Cardiac septum (tissue), 1 donor: ENCODE measurements at places on chromosomes 16 and 17.

DNA sequence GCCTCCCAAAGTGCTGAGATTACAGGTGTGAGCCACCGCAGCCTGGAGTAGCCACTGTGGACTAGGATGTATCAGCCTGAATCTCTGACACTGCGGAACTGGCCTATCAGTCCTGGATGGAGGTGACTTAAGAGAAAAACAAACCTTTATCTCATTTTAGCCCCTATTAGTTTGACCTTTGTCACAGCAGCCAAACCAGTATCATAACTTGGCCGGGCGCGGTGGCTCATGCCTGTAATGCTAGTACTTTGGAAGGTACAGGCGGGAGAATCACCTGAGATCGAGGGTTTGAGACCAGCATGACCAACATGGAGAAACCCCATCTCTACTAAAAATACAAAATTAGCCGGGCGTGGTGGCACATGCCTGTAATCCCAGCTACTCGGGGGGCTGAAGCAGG is 51.8 kb upstream of the USP7 start:
- DNase-seq = no peak

DNA sequence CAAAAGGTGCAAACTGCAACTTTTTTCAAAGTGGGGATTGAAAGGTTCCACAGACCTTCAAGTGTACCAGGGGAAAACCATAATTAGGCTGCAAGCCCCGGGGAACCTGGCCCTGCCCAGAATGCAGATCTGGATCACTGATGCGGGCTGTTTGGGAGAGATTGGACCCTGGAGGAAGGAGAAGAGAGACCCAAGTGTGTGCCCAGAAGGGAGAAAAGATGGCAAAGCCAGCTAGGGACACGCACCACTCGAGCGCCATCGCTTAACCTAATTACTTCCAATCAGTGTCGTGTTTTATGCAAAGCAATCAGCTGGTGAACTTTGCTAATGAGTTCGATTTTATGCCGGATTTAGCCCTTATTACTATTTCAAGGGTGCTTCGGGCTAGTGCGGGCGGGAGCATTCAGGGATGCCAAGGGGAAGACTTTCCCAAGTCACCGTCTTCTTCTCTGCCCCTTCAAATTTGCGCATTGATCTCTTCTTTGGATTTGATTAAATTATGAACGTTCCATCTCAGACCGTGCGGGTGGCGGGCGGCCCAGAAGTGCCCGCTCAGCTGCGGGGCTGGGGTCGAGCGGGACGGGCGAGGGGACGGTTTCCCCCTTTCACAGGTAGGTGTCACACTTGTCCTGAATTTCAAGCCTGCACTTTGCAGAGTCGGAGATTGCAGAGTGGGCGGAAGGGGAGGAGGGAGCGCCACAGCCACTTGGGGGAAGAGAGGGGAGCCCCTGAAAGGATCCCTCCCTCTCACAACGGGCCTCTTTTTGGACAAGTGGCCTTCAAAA is 4.0 kb downstream of the IRX5 start:
- no peak for DNase-seq

DNA sequence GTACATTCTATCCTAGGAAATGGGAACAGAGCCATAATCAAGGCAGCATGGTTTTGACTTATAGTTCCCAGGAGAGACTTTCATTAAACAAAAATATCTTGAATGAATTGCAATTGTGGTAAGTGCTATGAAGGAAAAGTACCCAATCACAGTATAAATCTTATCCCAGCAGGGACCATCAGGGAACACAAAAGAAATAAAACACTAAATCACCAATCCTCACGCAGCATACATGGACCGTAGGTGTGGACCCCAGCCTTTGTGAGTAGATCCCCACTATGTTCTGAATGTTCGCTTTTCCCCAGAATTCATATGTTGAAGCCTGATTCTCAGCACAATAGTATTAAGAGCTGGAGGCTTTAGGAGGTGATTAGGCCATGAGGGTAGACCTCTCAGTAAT is 925.0 kb upstream of the RBFOX1 start:
- DNase-seq = no peak

DNA sequence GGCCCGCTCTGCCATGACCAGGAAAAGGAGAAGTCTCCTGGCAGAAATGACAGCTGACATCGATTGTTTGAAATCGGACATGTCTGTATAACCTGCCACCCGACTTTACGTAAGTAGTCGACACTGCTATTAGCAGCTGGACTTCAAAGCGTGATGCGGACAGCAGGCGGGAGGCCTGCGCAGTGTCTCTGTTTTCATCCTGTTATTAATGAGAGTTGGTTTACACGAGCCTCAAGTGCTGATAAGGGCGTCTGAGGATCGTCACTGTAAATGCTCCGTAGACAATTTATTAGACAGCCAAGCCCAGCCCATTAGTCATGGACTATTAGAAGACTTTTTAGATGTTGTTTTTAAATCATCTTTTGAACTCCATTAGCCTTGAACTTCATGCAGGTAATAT is 328.3 kb downstream of the FOXL1 start:
- DNase-seq = no peak

GRCh38 chr17:72472106-72472505 is 351.3 kb downstream of the SOX9 start:
- no peak for DNase-seq

DNA sequence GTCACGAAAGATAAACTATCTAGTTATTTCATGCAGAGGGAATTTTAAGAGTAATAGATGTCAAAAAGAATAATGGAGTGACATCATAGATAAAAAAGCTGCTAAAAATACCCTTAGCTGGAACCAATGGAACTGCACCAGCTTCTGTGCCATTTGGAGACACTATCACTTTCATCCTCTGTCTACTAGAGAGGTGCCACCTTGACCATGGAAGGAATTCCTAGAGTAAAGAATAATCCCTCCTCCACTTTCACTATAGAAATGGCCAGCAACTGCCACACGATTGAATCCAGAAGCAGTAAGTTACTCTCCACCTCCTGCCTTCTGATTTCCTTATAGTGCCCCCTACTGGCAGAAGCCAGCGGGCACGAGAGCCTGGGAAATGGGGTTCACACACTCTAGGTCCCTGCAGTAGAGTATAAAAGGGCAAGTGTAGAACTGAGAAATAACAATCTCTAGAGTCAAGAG is 2.8 kb upstream of the ALDH3A2 start:
- no peak for DNase-seq

DNA sequence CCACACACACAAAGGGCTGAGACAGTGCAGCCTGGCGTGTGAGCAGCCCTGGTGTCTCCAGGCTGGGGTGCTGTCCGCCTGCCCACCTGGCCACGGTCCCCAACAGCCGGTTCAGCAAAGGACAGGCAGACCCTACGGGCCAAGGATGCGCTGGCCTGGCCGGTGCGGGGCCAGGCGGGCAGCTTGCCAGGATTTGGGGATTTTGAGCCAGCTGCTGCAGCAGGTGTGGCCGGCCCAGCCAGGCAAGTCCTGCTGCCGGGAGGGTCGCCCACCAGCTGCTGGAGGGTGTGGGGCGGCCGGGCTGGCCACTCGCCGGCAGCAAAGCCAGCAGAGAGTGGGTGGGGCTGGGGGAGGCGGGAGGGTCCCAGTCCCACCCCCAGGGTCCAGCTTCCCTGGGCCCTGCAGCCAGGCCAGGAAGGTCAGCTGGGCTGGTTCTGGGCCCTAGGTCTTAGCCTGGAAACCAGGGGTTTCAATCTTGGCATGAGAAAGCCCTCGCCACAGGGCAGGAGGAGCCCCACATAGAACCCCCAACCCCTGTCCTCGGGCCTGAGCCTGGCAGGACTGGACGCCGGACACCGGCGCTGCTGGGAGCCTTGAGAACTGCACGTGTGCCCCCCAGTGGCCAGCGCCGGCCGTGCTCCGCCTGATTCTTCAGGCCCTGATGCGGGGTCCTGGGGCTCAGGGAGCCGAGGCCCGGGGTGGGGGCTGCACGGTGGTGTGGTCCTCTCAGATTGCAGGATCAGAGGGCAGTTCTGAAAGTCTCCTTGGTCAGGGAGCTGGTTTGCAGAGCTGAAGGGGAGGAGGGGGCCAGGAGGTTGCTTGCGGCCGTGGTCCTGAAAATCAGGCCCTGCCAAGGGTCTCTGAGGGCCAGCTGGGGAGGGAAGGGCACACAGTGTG is 17.6 kb upstream of the SSTR5 start:
- DNase-seq = no peak

DNA sequence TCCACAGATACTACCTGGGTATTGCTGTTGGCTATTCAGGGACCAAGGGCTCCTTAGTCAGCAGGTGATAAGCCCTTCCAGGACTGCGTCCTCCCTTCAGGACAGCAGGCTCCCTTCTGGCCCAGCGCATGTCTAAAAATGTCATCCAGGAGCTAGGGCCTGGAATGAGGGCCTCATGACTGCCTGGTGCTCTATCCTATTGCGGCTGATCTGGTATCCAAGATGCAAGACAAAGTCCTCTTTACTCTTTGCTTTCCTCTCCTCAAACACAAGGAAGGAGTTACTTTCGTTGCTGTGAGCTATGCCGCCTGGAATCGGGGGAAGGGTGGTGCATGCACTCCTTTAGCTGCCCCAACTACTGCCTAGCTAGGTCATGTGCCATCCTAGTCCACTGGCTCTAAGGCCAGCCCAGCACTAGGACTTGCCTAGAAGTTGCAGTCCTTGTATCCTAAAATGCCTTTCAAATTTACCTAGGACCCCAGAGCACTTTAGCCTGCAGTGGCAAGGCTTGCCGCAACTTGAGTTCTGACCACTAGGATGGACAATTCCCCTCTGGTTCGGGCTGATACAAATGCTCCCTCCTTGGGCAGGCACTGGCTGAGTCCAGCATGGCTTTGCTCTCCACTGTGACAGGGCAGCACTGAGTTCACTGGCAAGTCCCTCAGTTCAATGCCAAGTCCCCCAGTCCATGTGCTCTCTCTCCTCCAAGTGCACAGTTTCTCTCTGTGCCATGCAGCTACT is 10.1 kb upstream of the TMEM219 start:
- DNase-seq = no peak

- DNase-seq = no peak
Measured at GRCh38 chr17:45700171-45701090, 83.7 kb upstream of the CRHR1 start.

DNA sequence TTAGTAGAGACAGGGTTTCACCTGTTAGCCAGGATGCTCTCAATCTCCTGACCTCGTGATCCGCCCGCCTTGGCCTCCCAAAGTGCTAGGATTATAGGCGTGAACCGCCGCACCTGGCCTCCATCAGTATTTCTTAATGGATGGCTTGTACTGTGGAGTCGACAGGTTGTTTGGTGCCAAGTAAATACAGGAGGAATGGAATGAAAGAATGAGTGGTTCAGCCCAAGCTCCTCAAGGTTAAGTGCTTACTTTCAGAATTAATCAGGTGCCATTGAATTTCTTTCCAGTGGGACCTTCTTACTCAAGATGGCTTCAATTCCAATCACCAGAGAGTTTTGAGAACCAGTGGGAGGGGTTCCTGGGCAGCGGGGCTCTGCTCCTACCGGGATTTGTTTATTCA is 25.0 kb downstream of the ALOX15 start:
- no peak for DNase-seq
